Stimulated activated CD4-positive, alpha-beta T cell treated with anti-CD3 and anti-CD28 coated beads, Interleukin-1b, Interleukin-23, amount 100 ng/mL, for 1 hour (primary cell): ENCODE measurements at places on chromosomes 4 and X.

DNA sequence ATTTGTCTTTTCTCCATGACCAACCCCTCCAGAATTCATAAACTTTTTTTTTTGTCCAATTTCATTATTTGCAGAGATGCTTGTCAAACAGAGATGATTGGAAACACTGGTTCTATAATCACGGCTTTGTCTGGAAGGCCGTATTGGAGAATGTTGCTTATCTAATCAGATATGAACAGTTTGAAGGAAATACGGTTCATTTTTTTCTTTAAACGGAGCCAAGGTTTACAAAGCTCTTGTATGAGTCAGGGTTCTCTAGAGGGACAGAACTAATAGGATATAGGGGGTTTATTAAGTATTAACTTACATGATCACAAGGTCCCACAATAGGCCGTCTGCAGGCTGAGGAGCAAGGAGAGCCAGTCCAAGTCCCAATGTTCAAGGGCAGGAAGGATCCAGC is 1415.8 kb downstream of the C4orf33 start:
- no peak for DNase-seq

GRCh38 chr4:24559889-24560288 is 24.5 kb downstream of the DHX15 start:
- DNase-seq = no peak

DNA sequence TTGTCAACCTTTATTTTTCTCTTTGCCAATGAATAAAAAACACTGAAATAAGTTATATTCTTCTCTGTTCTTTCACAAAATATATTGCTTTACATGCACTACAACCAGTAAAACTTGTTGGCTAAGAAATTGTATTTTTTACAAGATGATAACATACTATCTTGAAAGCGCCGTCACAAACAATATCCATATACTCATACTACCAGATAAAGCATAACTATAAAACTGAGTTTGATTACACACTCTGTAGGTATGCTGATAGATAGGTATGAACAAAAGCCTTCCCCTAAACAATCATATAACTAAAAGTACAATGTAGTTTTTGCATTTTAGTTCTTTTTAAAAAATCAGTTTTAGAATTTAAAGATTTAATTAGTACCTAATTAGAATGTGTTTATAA is 13.6 kb upstream of the BMP2K start:
- no peak for DNase-seq

GRCh38 chr4:89645482-89645881 is 191.5 kb downstream of the SNCA start:
- no peak for DNase-seq

- DNase-seq = no peak
These were observed 342.5 kb upstream of the NDST3 start for GRCh38 chr4:117691572-117692351.

DNA sequence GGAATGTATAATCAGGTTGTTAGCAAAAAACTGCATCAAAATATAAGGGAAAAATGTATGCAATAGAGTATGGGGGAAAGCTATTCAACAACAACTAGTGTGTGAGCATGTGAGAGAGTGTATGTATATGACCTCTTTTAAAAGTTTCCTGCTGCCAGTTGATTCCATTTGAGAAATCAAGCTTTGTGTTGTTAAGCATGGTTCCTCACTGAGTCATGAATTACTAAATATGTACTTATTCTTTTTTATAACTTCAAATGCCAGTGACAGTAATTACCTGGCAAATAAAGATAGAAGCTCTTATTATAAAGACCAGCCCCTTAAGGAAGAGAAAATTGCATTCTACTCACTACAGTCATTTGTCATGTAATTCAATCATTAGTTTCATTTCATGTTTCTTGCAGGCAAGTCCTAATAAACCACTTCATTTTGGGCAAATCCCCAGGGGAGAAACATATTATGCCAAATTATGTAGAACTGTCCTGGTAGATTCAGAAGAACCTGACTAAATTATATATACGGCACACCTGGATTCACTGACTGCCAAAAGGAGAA is 19.2 kb downstream of the RASGEF1B start:
- no peak for DNase-seq

DNA sequence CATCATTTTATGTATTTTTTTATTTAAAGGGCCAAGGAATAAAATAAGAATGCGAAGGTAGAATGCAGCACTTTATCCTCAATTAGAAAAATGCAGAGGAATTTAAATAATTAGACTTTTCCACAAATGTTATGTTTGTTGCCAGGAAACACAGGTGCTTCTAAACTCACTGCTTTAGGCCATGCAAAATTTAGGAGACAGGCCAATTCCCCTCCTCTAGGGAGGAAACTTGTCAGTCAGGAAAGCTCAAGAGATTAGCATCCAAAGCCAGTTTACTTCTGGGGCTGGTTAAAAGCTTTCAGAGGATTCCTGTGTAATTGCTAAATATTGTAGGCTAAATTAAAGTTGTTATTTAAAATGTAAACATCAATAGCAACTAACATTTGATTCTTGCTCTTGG is 124.5 kb downstream of the DMD start:
- DNase-seq = no peak

- no peak for DNase-seq
These were observed 16.3 kb downstream of the WDR13 start for GRCh38 chrX:48613502-48614160.

DNA sequence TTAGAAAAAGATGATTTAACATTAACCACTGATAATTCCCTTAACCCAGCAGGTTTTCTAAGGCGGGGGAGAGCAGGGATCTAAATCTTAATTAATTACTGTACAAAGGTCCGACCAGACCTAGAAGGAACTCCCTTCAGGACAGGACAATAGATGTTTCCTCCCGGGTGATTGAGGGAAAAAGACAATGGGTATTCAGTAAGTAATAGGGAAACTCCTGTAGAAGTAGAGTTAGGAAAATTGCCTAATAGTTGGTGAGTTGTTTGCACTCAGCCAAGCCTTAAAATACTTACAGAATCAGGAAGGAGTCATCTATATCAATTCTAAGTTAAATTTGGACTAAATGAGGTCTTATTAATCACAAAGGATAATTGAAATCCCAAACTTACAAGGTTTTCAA is 5.8 kb upstream of the SRD5A3 start:
- no peak for DNase-seq

DNA sequence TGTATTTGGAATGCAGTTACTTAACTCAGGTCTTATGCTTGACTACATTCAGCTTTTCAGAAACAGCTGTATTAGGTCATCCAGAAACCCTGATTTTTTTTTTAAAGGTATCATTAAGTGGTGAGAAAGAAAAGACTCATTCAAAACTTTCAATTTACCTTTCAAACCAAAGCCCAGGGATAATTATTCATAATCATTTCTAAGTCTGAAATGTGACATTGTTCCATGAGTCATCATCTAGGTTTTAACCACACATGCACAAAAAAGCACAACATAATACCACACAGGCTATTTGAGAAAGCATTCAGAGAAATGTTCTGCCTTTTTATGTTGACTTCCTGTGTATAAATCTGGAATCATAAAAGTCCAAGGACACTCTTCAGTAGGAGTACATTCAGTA is 288.2 kb downstream of the IL1RAPL2 start:
- DNase-seq = no peak

DNA sequence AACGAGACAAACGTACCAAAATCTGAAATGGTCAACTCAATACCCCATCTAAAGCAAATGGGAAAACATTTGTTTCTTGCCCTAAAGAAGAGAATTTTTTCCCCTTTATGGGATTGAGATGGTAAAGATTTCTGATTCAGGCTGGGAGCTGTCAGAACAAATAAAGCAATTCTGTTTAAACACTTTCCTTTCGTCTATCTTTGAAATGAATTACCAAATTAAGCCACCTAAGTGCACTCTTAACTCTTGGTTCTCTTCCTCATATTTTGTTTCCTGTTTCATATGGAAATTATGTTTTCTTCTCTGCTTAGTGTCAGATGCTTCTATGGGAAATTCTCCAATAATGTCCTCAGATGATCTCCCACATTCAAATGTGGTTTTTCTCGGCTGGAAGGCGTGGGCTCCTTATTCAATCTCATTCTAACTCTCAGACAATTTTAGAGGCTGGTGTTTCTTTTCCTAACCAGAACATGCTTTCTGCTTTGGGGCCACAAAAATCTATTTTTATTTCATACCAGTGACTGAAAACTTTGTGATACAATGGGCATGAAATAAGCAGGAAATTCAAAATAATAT is 50.3 kb upstream of the HPF1 start:
- DNase-seq = no peak

DNA sequence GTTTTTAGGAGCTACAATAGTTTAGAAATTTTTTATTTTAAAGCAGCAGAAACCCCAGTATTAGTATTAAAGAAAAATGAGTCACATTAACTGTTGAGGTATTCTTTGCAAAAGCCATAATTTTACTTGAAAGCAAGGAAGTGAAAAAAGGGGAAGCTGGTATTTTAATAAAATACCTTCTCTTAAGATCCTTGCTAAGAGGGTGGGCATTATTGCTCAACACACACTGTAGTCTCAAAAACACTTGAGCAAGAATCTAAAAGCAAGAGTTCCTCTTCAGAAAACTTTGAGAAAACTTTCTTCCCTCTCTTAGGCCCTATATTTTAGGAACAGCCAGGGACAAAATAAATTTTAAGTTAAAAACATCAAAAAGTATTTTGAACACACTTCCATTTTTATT is 259.4 kb upstream of the DIAPH2 start:
- DNase-seq = no peak

DNA sequence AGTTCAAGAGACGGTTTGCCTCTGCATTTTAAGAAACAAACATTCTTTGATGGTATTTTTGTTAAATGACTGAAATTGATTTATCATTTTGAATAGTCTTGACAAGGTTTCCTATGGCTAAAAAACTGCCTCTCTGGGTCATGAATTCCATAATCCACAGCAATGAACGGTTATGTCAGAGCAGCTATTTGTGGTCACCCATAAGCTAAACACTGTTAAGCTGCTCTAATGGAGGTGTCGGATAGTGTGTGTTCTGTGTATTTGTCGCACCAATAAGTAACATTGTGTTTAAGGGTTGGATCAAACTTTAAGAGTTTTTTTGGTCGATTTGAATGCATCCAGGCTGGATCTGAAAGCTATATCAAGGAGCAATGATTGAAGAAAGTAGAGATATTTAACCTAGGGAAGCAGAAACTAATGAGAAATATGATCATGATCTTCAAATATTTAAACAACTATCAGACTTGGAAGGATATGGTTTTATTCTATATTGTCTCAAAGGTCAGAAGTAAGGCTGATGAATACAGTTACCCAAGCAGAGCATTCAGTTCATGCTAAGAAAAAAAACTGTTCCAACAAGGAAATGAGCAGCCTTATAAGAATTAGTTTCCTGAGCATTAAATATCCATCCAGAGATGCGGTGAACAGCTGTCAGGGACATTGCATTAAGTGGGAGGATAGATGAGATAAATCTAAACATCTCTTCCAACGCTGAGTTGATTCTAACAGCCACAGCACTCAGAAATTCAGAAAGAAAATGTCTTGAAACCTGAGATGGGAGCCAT is 232.3 kb upstream of the RPS6KA3 start:
- no peak for DNase-seq

DNA sequence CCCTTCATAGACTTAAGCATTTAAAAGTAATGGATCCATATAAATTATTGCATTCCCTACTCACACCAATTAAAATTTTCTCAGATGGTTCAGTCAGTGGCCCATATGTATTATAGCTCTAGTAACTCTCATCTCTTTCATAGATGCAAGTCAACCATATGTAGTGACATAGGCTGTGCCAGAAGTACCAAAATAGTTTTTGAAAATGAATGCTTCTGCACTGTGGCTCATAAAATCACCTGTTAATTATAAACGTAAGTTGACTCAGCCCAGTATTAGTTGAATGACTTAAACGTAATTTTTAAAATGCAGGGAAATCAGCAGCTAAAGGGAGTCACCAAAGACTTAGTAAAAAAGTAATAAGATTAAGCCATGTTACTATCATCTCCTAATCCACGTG is 143.8 kb downstream of the PPARGC1A start:
- DNase-seq = no peak

DNA sequence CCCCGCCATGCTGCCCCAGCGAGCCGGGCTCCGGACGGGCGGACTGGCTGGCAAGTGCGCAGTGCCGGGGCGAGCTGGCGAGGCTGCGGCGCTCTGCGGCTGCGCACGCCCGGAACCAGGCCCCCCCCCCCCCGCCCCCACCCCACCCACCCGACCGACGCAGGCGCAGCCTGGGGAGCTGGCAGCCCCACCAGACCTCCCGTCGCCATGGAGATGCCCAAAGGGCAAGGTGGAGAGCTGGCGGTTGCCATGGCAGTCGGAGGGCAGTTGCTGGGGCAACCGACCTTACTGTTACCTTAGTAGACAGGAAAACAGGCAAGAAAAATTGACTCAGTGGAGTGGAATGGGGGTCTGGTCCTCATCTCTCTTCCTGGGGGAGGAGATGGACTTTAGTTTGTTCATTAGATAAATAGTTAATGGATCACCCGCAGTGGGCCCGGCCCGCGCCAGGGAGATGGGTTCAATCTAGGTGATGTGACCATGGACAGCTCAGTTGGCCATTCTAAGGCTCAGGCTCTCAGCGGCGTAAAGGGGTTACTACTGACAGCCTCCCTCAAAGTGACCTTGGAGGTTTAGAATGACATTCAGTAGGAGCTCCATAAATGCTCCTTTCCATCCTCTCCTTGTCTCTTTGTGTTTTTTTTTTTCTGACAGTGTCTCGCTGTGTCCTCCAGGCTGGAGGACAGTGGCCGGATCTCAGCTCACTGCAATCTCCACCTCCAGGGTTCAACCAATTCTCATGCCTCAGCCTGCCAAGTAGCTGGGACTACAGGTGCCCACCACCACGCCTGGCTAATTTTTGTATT is at the start of gene PCSK1N:
PCSK1N (minus strand) TSS at position 87 of the 806 bp plus-strand sequence; CDS start at position 9, 78 bp downstream.
- DNase-seq = no peak

- DNase-seq = no peak
These were observed 1622.8 kb upstream of the IGFBP7 start for GRCh38 chr4:58732973-58733372.

- DNase-seq = no peak
These were observed 58.3 kb downstream of the PCGF3 start for GRCh38 chr4:763922-764321.

GRCh38 chr4:46016306-46016705 is 107.5 kb downstream of the GABRG1 start:
- no peak for DNase-seq

GRCh38 chr4:98930311-98930865 is 1.5 kb upstream of the EIF4E start:
- no peak for DNase-seq
